AG08396 (cell line): ENCODE measurements at places on chromosomes 1 and 21.
A peak's percentile ranks its signal among the peaks of the same experiment; 100 is the strongest.

DNA sequence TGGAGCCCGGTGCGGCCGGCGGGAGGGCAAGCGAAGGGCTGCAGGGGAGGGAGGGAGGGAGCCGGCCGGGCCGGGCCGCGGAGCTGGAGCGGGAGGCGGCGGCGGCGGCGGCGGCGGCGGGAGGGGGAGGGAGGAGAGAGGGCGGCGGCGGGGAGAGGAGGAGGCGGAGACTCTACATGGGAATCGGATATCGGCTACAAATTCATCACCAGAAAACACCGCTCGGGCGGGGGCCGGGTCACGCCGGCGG lies at the start of gene AKT3:
AKT3 (minus strand) TSS at position 42 of the 250 bp plus-strand sequence. CDS start 7,073 bp downstream, outside the sequence.
- peak; percentile 89 for DNase-seq

- DNase-seq: no peak
Measured at GRCh38 chr21:16969636-16970035, 543.2 kb upstream of the CXADR start.

DNA sequence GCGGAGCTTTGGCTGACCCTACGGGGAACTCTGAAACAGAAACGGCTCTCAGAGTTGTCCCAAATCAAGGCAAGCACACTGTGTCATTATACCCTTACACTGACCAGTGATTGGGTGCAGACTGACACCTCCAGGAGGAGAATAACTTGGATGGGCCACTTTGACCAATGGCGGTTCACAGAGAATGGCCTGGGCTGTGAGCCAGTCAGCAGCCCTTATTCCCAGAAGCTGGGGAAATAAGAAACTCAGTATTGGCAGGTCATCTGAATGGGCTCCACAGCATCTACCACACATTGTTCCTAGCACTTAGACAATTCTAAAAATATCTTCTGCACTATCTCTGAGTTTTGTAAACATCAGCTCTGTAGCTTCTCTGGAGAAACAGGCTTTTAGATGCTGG lies 265.2 kb downstream of the ADGRL2 start:
- no peak for DNase-seq

DNA sequence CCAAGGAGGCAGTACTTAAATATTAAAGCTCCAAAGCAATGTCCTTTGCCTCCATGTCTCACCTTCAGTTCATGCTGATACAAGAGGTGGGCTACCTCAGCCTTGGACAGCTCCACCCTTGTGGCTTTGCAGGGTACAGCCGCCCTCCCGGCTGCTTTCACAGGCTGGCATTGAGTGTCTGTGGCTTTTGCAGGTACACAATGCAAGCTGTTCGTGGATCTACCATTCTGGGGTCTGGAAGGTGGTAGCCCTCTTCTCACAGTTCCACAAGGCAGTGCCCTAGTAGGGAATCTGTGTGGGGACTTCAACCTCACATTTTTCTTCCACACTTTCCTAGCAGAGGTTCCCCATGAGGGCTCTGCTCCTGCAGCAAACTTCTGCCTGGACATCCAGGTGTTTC lies 324.8 kb downstream of the COL11A1 start:
- DNase-seq: no peak

- DNase-seq: no peak
Measured at GRCh38 chr1:31805318-31805717, 10.5 kb downstream of the SPOCD1 start.

DNA sequence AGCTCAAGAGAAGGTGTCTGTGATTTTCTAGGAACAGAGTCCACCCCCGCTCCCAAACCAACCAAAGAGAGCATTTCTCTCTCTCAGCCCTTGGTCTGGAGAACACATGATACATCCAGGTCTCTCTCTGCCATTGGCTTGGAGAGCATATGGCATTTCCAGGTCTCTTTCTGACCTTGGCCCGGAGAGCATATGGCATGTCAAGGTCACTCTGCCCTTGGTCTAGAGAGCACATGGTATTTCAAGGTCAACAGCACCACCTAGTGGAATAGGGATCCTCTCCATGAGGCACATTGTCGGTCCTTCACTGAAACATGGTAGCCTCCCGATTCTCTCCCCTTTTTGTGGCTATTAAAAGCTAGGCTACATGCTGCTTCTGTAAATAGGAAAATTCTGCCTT lies 437.7 kb upstream of the OLFM3 start:
- DNase-seq: no peak

GRCh38 chr1:168216171-168216570 lies 9.6 kb upstream of the SFT2D2 start:
- DNase-seq: no peak

DNA sequence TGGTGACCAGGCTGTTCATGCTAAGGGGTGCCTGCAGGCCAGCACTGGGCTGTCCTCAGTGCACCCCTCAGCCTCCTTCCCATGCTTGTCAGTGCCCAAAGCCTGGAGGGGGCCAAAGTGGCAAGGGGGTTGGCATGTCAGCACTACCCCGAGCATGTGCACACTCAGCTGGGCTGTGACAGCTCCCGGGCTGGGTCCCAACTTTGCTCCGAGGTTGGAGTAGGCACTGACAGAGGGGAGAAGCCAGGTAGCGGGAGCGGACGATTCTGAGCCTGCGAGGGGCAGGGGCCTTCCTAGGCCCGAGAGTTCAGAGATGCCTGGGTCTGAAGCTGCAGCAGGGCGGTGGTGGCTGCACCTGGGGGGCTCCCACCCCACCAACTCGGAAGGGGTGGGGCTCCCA lies 119.0 kb downstream of the MAST2 start:
- DNase-seq: no peak
